ENCODE measurements at places on chromosomes 3 and 15.

DNA sequence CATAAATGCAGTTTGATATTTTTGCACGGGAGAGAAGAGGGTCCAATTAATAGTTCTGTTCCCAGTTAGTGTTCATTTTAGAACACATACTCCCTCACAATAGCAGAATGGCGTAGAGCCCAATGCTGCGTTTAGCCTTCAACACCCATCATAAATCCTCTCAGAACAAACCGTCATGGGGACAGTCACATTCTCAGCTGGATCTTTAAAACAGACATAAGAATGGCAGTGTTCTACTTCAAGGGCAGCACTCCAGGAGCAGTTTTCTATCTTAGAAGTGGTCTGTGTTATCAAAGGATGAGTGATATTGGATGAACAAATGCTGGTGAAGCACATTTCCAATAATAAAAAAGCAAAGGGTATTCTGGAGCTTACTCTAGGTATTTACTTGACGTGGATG, 230.5 kb downstream of the PDZRN3 start:
- no peak for DNase-seq

GRCh38 chr15:58182460-58183163, 44.4 kb downstream of the AQP9 start:
- DNase-seq, result peak; percentile 47

- DNase-seq, result no peak
These were observed 17.5 kb downstream of the PLEKHO2 start for GRCh38 chr15:64859226-64859625.

GRCh38 chr3:139988472-139989156, 53.6 kb downstream of the CLSTN2 start:
- no peak for DNase-seq

GRCh38 chr15:101058735-101059134, 139.6 kb downstream of the LRRK1 start:
- no peak for DNase-seq

DNA sequence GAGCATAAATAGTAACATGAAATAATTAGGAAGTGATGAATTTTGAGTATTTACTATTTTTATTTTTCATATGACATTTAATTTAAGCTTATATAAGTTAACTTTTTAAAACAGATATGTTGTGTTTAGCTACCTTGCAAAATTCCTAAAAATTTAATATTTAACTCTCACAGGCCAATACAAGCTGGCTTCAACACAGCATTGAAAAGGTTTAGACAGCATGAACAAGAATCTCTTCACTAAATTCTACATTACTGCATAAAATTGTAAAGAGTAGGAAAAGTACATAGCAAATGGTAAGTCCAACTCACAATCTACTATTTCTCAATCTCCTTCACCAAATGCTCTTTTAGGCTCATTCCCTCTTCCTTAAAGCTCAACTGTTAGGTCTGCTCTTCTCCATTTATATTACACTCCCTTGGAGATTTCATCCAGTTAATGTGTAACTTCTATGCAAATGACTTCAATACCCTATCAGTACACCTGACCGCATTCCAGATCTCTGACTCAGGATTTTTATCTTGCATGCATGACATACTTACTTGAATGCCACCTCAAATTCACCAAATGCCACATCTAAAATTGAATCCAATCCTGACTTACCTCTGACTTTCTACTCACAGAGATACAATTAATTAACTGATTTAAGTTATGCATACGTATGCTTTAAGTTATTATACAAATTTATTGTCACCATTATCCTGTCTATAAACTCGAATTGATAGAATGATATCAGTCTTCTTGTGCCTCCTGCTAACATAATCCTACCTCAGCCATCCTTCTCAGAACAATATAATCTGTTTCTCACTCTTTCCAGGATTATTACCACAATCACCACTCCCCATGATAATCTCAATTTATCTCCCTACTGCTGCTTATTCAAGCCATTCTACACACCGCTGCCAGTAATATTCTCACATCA, 127.0 kb downstream of the STAG1 start:
- DNase-seq, result peak; percentile 26

- no peak for DNase-seq
These were observed 22.9 kb downstream of the ATP8B4 start for GRCh38 chr15:50095938-50096821.

GRCh38 chr3:147119989-147120388, 286.4 kb downstream of the ZIC4 start:
- DNase-seq, result no peak

- DNase-seq, result no peak
These were observed 28.2 kb upstream of the SCAANT1 start for GRCh38 chr3:63940389-63940757.

DNA sequence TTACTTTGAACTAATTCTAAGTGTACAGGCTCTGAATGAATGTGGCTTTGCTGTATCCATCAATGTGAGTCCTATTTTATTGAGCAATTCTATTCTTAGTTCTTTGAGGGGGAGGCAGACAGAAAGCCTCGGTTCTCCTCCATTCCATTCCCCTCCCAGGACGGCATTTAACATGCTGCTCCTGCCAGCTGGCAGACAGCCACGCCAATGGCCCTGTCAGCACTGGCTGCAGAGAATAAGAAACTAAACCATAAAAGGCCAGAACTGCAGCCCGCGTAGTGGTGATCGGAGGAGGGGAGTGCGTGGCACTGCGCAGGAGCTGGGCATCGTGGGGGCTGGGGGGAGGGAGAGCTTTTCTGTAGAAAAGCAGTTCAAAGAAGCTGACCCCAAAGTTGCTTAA, 76.0 kb upstream of the HACD2 start:
- peak; percentile 64 for DNase-seq

GRCh38 chr3:108031895-108032294, 58.9 kb downstream of the CD47 start:
- DNase-seq, result no peak

- no peak for DNase-seq
These were observed 716 bp downstream of the SMC4 start for GRCh38 chr3:160400030-160400701.

DNA sequence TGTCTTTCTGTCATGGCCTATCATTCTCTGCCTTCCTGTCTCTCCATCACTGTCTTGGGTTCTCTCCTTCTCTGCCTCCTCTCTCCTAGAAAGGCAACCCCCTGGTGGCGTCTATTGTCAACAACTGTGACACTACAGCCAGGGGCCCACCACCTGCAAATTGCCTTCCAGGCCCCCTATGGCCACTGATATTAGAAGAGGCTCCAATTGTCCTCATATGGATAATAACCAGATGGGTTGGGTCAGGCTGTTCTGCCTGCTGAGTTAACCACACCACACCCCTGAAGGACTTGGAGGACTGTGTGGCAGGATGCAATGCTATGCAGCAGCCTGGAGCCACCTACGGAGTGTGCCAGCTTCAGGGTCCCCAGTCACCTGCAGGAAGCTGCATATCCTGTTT, 665.0 kb downstream of the NTRK3 start:
- no peak for DNase-seq

GRCh38 chr3:117874904-117875874, 1159.5 kb downstream of the IGSF11 start:
- DNase-seq, result no peak

DNA sequence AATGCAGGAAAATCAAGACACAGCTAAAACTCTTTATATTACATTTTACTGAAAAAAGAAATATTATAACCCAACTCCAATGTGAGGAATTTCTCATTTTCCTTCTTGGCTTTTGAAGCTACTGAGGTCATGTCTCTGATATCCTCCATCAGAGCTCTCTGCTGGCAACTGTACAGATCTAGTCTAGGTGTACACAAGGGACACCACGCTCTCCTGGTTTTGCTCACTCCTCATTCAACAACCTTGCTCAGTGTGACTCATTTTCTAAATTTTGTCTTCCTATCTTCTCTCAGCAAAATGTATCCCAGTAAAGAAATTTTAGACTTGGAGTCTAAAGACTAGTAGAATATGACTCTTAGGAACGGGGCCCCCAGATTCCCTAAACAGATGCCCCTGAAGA, 144.3 kb downstream of the KCNMB2 start:
- no peak for DNase-seq

GRCh38 chr3:141807277-141808033, 44.2 kb downstream of the GRK7 start:
- no peak for DNase-seq

- DNase-seq, result no peak
These were observed 846.6 kb downstream of the MCTP2 start for GRCh38 chr15:95078003-95078402.

GRCh38 chr3:133330065-133330464, 69.8 kb upstream of the BFSP2 start:
- DNase-seq, result no peak

DNA sequence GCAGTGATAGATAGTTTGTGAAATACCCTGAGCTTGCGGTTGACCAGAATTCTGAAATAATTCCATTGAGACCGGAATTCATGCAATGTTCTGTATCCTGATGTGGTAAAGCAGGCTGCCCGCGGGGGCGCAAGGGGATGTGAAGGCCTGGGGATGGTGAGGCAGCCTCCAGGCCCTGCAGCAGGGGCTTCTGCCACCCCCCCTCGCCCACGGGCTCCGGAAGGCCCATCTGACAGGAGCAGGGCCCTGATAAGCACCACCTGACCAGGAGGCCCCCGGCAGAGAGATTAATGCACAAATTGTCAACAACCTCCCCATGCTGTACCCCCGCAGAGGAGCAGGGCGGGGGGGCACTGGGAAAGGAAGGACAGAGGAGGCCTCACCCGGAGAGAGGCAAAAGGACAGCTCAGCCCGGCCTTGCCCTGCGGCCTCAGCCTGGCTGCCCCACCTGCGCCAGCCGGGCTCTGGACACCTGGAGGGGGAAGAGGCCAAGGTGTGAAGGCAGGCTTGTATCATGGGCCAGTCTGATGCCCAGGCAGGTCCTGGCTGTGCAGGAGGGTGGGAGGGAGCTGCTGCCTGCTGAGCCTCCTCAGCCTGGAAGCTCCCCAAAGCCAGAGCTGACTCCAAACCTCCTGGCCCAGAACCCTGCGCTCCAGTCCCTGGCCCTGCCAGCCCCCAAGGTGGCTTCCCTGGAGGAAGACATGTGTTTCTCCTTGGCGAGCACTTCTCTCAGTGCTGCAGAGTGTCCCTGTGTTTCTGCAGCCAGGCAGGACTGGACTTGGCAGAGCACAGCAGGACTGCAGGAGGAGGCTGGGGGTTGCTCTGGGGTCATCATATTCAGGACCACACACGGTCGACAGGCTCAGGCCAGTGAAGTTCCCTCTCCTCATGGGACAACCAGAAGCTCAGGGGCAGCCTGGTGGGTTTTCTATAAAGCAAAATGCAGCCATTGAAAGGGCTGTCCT, 46.5 kb downstream of the RPN1 start:
- DNase-seq, result no peak

GRCh38 chr3:183099838-183100204, 525 bp upstream of the MCCC1 start:
- no peak for DNase-seq

GRCh38 chr3:31817411-31817966, 163.6 kb downstream of the OSBPL10 start:
- no peak for DNase-seq

DNA sequence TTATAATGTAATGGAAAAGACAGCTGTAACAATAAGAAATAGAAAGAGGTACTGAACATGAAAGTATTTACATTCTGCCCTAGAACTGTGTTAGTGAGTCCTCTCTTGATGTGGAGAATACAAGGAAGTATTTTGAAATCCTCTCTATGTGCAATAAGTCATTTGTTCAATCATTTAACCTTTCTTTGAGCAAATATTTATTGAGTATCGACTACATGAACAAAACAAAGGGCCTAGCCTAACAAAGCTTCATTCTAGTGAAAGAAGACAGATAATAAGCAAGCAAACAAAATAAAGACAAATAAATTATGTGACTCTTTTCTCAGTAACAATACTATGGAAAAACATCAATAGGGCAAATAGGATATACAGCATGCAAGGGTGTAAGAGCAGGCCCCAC, 354.9 kb upstream of the ATP11B start:
- no peak for DNase-seq

DNA sequence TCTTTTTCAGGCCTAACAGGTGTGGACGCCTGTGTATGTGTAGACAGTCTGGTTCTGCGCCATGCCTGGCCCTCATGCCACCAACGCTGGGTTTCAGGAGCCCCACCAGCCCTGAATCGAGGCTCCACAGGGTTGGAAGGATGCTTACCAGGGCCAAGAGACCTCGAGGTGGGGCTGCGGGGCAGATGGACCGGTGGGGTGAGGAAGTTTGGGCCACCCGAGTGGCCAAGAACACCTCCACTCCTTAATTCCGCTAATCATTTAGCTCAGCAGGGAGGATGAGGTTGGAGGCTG, 6.0 kb upstream of the ONECUT1 start:
- peak; percentile 4 for DNase-seq

DNA sequence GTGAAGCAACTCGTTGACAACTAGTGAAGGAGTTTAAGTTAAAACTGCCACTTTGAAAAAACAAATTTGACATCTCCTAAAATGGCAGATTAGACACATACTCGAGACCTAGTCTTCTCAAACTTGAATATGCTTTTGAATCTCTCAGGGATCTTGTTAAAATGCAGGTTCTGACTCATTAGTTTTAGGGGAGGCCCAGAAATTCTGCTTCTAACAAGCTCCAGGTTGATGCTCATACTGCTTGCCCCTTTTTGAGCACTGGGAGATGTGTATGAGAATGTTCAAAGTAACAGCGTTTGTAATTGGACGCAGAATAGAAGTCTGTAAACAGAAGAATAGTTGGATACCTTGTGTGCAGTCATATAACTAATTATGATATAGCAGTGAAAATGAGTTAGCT, 1.6 kb downstream of the C3orf38 start:
- DNase-seq, result no peak

GRCh38 chr3:190616637-190617036, 102.8 kb downstream of the IL1RAP start:
- no peak for DNase-seq

- no peak for DNase-seq
These were observed 70.4 kb downstream of the RGMA start for GRCh38 chr15:93018574-93018973.

DNA sequence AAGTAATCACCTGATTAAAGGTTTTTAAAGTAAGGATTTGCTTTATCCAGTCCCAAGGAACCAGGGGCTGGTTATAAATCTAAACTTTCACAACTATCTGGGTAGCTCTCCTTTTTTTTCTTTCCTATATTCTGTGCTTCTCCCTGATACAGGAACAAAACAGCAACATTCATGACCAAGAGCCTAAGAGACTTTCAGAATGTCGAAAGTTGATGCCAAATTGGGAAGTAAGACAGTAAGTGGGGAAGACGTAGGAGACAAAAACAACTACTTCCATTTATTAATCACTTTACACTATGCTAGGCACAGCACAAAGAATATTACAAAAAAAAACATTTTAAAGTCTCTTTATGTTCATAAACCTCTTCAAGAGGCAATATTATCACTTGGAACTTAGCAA, 211.6 kb downstream of the MAGI1 start:
- DNase-seq, result no peak
